ENCODE measurements at places on chromosomes 16 and 17.

GRCh38 chr16:12523002-12523401 is 280.7 kb downstream of the CPPED1 start:
- DNase-seq: no peak

- DNase-seq: no peak
These were observed 79.0 kb downstream of the ARHGAP17 start for GRCh38 chr16:24936151-24936550.

DNA sequence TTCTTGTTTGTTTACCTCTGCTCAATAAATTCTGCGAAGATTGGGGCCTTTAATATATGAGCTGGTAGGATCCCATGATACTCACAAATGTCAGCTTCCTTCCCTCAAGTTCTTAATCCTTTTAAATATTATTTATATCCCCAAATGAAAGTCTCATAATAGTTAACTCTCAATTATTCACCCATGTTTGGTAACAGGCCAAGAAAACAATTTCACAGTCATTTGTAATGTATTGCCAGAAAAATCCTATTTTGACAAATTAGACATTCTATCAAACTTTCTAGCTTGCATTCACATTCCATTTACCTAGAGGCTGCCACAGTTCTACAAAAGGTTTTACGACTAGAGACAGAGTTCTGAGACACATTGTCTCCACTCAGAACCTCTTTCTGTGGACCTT is 441.2 kb downstream of the UTP18 start:
- DNase-seq: no peak

DNA sequence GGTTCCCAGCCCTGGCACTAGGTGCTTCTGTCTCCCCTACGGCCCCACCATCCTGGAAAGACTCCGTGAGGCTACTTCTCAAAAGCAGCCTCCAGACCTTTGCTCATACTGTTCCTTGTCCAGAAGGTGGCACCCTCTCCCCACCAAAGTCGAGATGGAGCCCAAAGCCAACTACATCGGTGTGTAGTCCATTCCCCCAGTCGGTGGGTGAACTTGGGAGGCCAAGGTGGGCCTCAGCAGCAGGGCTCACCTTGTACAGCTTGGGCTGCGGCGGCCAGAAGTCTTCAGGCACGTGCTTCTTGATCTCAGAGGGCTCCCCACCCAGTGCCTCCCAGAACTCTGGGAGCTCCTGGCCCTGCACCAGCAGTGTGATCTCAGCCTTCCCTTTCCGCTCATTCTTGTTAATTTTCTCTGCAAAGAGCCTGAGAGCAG is 10.2 kb downstream of the FLII start:
- DNase-seq: no peak

DNA sequence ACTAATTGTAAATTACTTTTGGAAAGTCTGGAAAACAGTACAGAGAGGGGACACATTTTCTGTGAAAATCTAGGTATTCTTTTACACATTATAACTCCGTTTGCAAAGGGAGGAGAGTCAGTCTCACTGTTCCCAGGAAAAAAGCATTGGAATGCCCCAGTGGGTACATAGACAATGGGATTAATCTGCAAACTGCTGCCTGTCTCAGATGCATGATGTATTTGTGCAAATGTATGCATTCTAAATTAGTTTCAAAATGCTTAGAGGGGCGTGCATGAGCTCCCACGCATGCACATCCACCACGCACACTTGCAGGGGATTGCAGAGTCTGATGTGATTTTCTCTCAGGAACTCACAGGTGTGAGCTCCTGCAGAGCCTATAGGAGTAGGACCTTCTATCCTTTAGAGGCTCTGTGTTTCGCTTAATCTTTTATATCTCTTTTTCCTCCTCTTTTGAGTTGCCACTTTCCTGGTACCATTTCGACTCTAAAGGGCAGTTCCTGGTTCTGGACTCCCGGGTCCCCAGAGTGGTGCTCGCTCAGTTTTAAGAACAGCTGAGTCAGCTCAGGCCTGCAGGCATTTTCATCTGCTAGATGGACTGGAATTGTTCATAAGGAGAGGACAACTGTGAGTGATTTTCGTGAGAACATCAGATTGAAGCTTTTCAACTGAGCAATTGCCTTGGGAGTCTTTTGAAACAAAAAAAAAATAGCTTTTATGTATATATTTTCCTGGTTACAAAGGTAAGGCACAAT is 1.1 kb downstream of the BCO1 start:
- no peak for DNase-seq

DNA sequence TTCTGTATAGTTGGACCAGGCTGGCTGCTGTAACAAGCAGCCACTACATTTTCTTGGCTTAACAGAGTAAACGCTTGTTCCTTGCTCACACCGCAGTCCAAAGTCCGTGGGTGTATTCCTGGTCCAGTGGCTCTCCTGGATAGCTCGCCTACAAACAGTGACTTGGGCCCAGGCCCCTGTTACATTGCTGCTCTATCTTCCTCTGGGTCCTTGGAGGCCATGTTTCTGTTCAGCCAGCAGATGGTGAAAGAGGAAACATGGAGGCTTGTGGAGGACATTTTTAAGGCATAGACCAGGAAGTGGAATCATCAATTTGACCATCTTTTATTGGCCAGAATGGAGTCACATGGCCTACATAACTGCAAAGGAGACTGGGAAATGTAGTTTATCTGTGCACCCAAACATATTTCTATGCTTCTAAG is 55.1 kb downstream of the ATP2C2 start:
- DNase-seq: peak; percentile 66

DNA sequence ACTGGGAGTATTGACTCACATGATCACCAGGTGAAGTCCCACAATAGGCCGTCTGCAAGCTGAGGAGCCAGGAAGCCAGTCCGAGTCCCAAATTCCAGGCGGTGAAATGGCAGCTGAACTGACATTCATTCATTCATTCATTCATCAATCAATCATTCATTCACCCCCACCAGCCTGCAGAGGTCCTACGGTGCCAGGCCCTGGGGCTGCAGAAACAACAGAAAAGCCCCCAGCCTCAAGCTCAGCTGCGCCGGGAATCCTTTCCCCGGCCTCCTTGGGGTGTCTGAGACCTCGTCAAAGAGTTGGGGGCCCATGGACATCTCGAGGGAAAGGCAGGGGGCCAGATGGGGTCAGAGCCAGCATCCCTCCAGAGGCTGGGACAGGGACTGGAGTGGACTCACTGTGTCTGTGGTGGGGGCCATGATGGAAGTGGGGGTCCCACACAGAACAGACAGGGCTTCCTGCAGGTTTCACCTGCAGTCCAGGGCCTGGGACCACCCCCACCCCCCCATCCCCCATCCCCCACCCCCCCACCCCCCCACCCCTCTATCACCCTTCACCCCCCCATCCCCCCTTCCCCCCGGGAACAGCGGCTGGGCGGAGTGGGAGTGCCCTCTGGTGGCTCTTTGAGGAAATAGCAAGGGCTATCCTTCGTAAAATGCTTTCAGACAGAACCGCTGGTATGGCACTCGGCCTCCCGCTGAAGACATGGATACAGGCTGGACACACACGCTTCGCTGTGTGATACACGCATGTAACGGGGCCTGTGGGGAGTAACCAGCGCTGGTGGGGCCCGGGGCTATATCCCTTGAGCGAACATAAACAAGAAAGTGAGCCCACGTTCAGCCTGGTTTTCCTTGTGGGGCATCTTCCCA is 8.5 kb upstream of the ZC3H18 start:
- DNase-seq: no peak

GRCh38 chr16:66026211-66026610 is 340.3 kb upstream of the CDH5 start:
- DNase-seq: peak; percentile 47

DNA sequence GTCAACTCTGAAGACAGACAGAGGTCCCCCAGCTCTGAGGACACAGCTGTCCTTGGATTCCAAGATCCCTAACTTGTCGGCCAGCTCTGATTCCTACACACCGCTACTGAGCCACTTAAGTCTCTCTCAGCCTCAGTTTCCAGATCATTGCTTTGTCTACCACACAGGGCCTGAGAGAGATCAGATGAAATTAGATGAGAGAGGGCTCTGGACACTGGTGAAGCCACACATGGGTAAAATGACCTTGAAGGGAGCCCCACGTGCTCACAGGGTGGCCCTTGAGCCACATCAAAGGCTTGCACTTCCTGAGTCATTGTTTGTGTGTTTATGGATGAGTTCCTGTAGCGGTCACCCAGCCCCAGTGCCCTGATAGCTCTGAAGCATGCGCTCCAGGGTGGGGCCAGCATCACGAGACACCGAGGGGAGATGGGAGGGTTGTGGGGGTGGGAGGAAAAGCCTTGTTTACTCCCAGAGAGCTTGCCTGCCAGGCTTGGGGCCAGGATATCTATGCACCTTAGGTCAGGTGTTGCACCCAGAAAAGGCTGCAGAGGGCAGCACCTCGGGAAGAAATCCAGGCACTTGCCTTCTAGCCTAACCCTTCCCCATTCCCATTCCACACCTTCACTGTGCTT is 32.7 kb upstream of the SLC6A2 start:
- DNase-seq: no peak

Measured in NCI-H524 treated with DMSO at 0.1 percent for 48 hours (cell line).